ENCODE measurements at places on chromosomes 4 and X.
A peak's percentile ranks its signal among the peaks of the same experiment; 100 is the strongest.

- peak; percentile 52 for DNase-seq
Measured at GRCh38 chr4:85761803-85762528, 287.0 kb downstream of the ARHGAP24 start.

DNA sequence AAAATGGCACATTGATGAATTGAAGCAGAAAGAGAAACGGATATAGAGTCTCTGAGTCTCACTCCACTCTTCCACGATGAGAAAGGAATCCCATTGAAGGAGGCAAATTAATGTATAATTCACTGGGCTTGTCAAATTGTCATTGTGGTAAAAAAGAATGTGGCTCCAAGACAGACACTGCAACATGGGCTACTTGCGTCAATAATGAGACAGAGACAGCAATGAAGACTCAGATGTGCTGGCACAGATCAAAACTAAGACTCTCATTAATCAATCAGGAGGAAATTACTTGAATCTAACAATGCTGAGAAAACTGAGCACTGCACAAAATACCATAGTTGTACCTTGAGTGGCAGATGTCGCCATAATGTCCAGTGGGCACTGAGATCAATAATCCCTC lies 1485.5 kb downstream of the TECRL start:
- no peak for DNase-seq

DNA sequence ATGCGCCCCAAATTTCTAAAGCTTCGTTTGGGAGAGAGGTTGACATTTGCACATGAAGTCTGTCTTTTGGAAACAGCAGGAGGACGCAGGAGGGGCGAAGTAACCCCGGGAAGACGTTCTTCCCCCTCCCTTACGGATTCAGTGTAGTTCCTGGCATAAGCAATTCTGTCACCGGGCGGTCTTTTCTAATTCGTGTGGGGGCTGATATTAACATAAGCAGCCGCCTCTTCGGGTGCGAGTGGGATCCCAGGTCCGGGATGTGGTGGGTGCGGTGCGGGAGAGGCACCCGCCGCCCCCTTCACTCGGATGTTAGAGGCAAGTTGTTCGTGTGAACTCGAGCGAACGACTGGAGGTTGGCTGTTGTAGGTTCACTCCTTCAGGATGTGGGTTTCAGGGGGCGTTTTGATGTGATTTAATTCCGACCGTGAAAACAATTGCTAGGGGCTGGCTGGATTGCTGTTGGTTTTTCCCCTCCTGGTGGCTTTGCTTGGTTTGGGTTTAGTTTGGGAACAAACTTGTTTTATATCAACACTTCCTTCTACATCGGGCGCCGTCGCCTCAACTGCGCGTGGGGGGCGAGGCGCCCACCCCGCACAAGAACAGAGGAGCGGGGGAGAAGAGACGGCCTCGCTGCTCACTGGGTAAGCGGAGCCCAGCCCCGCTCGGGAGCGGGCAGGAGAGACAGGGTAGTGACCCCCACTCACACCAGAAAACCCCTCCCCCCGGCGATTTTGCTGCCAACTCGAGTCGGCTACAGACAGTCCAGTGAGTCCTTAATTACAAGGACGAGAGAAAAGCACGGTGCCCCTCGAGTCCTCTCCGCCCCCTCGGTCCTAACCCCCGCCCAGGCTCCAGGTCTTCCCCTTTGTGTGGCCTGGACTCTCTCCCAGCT lies 2.9 kb upstream of the LEF1 start:
- DNase-seq, result peak; percentile 66

GRCh38 chr4:7608046-7608445 lies 173.3 kb upstream of the PSAPL1 start:
- no peak for DNase-seq

DNA sequence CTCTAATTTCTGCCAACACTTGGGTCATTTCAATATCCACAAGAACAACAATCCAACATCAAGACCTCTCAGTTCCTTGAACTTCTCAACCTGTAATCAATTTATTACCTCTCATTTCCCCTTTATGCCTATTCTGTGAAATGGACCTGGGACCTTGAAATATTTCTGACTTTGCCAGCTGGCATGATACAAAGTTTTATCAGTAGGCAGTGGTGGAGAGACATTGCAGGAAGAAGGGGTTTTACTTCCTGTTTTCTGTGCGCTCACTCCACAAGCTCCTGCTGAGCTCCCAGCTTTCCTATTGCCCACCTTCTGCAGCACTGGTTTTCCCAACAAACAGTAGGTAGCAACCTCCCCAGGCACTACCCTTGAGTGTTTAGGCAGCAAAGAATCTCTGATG lies 3.5 kb upstream of the ARHGEF6 start:
- no peak for DNase-seq

DNA sequence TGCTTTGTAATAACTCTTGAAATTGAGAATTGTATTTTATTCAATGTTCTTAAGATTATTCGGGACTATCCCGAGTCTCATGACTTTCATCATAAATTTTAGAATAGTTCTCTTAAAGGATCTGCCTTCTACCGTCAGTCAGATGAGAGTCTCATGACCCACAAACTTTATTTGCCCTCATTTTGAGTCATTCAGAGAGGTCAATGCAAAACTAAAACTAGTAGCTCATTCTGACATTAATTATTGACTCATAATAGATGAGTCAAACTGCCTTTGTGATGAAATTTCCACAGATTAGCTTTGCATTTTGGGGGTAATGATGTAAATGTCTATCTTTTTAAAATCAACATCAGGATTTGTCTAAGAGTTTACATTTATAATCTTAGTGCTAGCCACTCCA lies 1527.3 kb downstream of the TECRL start:
- no peak for DNase-seq

GRCh38 chr4:110265001-110265400 lies 66.6 kb upstream of the ELOVL6 start:
- DNase-seq, result no peak

DNA sequence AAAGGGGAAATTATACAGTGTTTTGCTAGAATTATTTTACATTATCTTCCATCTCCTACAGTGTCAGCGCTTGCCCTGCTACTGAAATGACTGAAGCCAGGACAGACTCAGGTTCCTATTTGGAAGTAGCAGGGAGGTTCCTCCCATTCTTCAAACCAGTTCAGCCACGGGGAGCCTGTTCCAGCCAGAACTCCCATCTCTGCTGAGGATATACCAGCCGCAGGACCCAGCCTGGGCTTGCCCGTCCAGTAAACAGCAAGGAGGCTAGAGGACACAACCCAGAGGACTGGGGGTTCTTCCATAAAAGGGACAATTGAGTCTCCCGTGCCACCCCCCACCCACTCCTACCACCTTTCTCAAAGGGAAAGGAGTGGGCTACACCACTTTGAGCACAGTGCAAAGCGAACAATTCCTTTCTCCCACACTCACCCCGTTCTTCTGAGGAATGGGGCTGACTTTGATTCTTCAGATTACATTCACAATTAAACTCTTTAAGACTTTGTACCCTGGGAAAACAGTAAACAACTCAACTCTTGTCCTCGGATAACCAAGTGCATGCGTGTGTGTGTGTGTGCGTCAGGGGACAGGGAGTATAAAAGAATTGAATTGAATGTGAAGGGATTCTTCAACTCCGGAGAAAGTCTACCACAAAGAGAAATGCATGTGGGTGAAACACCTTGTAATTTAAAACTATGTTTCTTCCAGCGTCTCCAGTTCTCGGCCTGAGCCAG lies 31.0 kb upstream of the PPARGC1A start:
- no peak for DNase-seq

- DNase-seq, result peak; percentile 62
Measured at GRCh38 chrX:46573892-46574773, 568 bp downstream of the CHST7 start.

DNA sequence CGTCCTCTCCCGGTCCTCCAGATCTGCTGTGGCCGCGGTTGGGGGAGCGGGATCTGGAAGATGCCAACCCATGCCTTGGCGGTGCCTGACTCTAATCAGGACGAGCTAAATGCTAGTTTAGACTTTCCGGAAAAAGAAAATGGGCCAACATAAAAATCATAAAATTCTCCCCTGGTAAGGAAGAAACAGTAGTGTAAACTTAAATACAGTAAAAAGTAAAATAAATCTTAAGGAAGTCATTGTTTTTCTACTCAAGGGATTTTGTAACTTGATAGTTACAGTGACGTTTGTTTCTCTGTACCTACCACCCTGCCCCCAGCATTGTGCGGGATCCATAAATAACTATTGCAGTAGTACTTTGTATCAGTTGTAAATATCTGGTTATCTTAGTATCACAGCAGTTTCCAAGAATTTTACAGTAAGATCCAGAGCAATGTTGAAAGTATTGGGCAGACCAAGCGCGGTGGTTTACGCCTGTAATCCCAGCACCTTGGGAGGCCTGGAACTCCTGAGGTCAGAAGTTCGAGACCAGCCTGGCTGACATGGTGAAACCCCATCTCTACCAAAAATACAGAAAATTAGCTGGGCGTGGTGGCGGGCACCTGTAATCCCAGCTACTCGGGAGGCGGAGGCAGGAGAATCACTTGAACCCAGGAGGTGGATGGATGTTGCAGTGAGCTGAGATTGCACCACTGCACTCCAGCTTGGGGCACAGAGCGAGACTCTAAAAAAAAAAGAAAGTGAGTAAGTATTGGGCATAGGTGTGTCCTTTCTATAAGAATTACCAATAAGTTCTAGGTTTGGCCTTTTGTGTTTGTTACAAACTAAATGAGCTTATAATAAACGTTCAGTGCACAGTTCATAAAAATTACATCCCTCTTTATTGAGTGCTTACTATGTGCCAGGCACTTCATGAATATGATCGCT lies 1.0 kb upstream of the PLA2G12A start:
- no peak for DNase-seq

DNA sequence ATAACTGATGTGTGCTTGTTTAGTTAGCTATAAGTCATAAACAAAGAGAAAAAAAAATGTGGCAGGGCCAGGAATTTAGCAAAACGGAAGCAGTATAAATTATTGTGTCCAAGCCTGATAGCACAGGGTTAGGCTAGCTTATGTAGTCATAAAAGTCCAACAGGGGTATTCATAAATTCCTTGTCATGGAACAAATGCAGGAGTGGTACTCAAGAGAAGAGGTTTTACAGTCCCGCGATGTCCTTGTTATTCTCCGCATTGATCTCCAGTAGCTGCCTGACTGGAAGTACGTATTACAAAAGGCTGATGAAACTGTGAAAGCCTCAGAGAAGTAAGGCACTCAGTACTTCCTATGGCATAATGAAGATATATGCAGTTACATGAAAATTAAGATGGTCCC lies 336.9 kb upstream of the TRAM1L1 start:
- DNase-seq, result no peak

- DNase-seq, result no peak
Measured at GRCh38 chr4:7956270-7956808, 16.7 kb upstream of the AFAP1 start.

- no peak for DNase-seq
Measured at GRCh38 chr4:75549019-75549418, 6.8 kb upstream of the ODAPH start.

DNA sequence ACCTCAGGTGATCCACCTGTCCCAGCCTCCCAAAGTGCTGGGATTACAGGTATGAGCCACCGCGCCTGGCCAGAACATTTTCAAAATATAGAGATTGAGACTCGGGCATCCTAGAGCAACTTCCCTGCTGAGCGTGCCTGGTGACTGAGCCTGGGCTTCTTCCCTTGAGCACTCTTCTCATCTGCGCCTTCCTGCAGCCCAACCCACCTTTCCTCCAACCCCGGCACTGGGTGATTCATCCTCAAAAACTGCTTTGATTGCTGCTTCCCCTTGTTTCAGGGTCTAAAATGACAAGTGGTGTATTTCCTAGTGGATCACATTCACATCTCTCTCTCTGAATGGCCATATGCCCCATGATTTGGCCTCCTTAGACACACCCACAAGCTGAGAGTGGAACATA lies 37.8 kb downstream of the PHKA2 start:
- DNase-seq, result no peak

DNA sequence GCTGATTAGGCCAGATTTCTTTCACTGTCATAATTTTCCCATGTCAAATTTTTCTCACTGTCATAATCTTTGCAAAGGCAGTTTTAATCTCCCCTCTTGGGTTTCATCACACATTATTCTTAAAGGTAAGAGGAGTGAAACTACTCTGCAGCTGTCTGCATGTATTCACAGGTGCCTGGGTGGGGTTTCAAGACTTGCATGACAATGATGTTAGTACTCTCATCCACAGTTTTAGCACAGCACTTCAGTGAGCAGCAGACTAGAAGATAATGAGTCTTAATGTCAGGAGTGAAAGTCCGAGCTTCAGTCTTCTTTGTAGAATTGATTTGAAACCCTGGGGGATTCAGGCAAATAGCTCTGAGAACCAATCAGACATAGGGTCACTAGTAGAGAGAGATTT lies 182.5 kb upstream of the GALNT7 start:
- DNase-seq, result no peak

- DNase-seq, result no peak
Measured at GRCh38 chr4:105166066-105166465, 19.4 kb downstream of the TET2 start.

- DNase-seq, result no peak
Measured at GRCh38 chrX:31516527-31516926, 444.7 kb upstream of the FTHL17 start.

GRCh38 chrX:11241720-11242119 lies 51.5 kb upstream of the AMELX start:
- DNase-seq, result no peak

DNA sequence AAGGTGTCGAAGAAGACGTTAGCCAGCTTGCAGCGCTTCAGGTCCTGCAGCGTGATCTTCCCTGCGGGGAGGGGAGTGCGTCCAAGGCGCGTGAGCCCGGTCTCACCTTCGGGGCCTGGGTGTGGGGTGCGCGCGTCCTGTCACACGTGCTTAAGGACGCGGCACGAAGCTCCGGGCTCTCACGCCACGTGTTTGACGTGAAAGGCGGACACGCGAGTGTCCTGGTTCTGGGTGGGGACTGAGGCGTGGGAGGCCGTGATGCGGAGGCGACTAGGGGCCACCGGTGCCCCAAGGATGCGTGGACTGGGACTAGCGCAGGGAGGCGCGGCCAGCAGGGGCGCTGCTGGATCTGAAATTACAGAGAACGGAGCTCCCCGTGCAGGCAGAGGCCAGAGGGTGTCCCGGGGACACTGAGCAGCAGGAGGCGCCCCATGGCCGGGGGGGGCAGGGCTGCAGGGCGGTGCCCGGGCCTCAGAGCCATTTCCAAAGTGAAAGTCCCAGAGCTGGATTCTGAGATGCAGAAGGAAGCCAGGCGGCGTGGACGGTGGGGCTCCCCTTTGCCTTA lies 20.3 kb upstream of the GTPBP6 start:
- DNase-seq, result no peak

GRCh38 chr4:74675673-74676279 lies 118.5 kb downstream of the BTC start:
- no peak for DNase-seq

DNA sequence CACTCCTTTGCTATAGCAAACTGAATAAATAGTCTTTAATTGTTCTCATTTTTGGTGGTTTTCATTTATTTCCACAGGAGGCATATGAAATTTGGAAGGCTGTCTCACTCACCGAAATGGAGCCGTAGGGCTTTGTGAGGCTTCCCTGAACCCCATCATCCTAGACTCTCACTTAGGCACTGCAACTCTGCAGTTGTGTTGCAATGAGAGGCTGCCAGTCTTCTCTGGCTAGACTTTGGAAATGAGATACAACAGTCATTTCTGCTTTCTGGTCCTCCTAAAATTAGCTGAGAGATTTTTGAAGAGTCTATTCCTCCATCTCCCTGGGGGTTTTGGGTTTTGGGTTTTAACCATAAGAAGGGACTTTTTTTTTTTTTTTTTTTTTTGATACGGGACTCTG lies 146.5 kb downstream of the SH3BGRL start:
- no peak for DNase-seq
